ENCODE measurements at places on chromosomes 11 and 22. TPM values are rescaled to one million over a fixed set of nuclear protein-coding genes. Genes with fewer than 3 reads are reported as not detected.
A peak's percentile ranks its signal among the peaks of the same experiment; 100 is the strongest.

DNA sequence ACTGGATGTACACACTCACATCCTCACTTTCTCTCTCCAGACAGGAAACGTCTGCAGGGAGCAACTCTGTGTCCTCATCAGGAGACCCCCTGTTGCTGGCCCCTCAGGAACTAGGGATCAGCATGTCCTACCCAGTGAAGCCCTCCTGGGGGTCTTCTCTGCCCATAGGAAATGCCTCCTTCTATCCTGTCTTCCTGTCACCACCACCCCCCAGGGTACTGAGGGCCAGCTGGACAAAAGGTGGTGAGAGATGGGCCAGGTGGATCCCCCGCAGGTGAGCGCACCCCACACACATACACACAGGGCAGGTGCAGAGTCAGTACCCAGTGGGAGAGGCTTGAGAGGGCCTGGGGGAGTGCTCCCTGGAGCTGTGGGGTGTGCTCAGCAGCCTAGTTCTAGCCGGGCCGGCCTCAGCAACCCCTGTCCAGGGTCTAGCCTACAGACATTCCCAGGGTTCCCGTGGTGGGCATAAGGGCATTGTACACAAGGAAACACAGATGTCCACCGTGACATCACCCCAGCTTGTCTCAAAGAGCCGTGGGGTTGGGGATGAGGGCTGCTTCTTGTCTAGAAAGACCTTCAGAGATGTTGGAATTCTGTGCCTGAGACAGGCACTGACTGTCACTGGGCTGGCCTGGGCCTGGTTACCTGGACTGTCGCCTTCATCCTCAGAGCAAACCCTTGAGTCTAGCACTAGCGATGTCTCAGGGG, 9.2 kb downstream of the GP1BB start:
- DNase-seq: no peak

- DNase-seq: no peak
Measured at GRCh38 chr11:116420030-116420429, 352.8 kb downstream of the BUD13 start.

DNA sequence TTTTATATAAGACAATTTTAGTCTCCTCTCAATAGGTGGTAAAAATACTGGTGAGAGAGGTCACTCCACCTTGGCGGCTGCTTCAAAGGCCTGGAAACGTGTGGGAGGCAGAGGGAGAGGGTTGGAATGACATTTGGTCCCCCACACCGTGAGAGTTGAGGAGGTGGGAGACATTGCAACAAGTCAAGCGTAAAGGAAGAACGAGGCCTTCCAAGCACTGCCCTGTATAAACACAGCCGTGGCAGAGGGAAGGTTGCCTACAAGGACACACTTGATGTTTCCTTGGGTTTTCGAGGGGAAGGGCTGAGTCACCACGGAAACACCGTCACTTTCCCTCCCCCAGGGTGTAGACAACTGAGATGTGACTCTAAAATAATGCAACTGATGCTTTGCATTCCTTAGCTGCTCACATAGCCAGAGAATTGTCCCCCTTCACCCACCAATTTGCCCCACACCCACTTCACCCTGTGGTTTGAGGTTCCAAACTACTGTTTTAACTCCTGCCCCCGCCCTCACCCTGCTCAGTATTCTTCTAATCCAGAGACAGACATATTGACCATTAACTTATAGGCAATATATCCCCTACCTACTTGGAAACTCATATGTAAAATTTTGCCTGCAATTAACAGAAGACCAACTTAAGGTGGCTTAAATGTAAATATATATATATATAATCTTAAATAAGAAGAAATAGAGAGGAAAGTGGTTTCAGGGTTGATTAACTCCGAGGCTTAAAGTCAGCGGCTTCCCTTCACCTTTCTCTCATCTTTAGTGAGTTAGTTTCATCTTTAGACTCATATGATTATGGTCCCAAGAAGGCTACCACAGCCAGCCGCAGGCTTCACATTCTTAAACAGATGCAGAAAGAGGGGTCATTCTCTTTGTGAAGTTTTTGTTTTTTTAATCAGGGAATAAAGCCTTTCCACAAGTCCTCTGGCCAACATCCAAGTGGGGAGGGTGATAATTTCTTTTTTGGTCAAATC, 54.1 kb upstream of the BDNF start:
- no peak for DNase-seq

DNA sequence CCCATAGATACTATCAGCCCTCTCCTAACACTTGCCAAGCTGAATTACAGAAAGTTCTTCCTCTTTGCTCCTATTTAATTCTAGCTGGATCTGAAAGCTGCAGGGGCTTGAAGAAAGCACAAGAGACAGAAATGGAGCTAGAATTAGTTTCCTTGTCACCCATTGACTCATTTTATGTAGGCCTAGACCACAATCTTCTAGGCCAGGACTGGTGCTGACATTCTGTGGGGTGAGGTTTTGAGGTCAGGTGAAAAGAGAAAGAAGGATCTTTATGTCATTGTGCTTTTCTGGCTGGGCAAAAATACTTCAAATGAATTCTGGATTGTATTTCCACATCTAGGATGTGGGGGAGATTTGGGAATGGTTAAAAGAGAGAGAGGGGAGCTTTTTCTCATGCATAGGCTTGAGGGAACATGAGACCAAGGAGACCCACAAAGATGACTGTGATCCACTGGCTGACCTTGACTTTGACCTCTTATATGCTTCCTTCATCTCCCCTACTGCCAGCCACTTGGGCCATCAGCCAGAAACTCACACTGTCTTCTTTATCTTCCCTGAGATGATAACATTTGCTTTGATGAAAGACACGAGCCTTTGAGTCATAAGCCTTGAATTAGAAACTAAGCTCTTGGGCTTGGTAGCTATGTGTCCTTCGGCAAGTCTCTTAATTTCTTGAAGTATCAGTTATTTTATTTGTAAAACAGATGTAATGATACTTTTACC, 274.9 kb upstream of the CADM1 start:
- DNase-seq: no peak

DNA sequence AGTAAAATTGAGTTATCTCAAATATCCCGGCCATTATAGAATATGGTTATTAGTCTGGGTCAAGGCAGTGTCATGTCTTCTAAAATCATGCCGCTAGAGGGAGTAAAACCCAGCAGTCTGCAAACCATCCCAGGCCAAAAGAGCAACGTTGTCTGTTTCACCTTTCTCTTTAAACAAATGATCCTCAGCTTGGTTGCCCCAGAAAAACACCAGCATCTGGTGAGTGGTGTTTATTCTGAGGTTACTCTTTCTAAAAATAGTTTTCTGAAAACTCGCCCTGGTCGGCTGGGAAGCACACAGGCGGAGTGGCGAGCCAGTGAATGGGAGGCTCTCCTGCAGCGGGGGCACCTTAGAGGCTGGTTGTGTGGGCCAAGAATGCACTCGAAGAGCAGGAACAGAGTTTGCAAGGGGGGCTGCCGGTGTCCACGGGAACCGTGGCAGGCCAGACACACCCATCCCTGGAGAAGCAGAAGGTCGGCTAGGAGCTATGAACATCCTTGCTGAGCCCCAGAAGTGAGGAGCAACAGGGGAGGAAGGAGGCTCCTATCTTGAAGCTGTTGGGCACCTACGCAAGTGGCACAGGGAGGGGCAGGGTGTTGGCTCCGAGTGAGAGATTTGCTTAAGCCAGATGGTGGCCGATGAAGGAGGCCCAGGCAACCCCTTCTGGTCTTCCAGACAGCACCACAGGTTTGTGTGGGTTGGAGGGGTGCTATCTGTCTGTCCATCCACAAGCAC, 297.1 kb downstream of the ETS1 start:
- DNase-seq: peak; percentile 38

- no peak for DNase-seq
Measured at GRCh38 chr22:35589071-35589755, 27.9 kb downstream of the MB start.

DNA sequence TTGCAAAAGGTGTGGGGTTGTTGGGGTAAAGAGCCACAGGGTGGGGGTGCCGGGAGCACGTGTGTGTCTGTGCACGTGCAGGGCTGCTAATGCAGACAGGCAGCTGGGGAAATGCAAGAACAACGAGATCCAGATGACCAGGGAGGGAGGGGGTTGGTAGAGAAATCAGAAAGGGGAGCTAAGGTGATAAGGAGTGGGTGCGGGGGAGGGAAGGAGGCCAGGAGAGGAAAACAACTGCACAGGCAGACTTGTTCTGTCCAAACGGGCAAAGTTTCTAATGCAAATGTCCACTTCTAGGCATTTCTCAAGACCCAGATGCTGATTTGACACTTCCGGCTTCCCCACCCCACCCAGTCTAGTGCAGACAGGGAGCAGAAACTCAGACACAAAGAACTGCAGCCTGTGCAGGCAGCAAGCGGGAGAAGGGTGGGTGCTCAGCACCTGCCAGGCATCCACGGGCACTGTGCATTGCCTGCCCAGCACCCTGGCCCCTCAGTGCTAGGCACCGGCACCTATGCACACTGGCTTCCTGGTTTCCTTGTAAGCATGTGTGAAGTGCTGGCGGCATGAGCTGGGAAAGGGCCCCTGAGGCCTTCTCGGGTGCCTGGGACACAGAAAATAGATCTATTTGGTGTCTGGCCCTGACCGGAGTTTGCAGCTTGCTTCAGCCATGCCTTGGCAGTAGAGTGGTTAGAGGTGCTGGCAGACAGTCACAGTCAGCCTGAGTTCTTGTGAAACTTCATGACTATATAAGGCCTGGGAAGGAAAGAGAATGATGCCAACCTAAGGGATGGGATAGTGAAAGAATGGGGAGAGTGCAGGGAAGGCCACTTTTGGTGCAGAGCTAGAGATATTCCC, 220.1 kb upstream of the SORL1-AS1 start:
- DNase-seq: no peak

- no peak for DNase-seq
Measured at GRCh38 chr11:76152741-76153570, 53.3 kb downstream of the WNT11 start.

DNA sequence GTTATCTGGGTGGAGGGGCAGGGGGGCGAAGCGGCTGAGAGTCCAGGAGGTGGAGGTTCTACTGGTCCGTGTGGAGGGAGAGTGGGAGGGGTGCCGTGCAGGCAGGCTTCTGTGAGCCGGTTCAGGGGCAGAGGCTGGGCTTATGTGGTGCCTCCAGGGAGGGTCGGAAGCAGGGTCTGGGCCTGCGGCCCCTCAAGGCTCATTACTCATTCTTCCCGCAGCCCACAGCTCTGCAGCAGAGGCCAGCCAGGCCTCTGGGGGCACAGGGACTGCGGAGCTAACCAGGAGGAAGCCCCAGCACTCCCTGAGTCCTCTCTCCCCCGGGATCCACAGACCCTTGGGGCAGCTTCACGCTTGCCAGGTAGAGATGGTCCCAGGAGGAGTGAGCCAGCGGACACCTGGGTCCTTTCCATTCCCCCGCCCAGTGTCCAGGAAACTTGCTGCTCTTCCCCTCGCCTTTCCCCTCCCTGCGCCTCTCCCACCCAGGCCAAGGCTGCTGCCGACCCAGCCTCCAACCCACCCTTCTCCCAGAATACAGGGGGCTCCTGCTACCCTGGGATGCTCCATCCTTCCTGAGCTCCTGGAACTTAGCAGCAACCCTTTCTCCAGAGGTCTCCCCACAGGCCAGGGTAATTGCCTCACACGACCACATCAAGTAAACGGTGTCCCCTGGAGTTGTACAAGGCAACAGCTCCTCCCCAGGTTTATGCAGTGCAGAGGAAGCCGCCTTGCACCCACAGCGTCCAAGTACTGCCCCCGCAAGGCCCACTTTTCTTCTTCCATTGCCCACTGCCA, 6.3 kb downstream of the NRXN2 start:
- DNase-seq: no peak

DNA sequence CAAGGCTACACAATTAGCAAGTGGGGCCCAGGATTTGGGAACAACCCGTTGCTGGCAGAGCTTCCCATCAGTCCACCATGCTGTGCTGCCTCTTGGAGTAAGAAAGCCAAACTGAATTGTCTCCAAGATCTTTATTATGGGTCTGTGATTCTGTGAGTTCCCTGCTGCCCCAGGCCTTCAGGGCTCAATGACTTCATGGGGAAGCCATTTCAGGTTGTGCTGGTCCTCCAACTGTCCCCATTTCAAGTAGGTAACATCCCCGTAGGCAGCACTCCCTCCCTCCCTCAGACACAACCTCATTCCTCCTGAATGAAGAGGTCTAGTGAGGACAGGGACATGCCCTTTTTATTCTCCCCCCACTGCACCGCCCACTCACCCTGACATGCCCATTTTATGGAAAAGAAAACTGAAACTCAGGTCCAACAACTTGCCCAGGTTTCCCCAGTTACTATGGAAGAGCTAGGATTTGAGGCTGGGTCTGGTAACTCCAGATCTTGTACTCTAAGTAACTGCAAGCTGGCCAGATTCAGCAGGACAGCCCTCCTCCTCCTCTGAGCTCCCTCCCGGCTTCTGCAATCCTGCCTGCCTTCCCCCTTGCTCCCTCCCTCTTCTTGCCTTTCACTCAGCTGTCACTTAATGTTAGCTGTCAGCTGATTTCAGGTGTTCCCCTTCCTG, 8.2 kb upstream of the YWHAH start:
- DNase-seq: no peak

- DNase-seq: no peak
Measured at GRCh38 chr11:129723761-129724162, 91.9 kb upstream of the TMEM45B start.

DNA sequence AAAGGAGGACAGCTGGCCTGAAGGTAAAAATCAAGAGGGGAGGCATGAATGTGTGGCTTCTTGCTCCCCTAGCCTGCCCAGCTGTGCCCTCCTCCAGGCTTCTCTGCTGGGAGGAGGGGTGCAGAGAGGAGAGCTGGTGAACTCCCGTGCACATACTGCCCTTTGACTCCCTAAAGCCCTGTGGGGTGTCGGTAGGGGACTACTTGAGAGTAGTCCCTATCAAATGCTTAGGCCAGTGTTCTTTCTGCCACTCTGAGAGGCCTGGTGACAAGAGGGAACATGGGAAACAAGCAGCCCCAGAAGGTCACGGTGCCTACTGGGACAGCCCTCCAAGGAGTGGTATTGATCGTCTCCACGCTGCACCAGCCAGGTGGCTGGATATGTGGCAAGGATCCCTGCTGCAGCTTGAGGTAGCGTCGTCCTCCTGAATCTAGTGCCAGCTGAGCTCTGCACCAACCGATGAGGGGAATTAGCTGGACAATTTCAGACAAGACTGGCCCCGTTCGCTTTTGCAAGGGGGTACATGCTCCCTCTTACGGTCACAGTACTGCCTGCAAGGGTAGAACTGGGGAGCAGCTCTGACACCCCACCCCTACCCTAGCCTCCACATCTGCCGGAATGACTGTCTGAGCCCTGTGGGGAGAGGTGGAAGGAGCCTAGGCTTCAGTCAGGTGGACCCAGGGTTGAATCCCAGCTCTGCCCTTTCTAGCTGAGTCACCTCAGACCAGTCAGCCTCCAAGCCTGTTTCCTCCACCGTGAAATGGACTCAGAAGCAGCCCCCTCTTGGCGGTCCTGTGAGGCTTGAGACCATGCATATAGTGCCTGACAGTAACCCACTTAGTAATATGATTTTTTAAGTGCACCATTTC, 17.1 kb upstream of the C11orf96 start:
- DNase-seq: no peak

DNA sequence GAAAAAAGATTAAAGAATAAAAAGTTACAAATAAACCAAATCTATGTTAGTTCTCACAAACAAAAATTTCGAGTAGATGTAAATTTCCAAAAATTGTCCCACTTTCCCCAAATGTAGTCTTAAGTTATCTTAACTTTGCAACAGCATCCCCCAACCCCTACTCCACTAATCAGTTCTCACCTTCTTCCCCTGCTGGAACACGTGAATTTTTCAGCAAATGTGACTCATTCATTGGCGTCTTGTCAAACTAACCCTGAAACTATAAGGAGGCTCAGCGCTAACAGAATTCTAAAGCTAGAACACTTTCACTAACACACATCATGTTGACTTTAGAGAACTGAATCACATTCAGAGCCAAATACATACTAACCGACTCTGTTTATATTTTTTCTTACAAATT, 46.1 kb downstream of the PHF21A start:
- no peak for DNase-seq

The FOSL1 gene
- 3.7 TPM for total RNA-seq

The SLC35F2 gene
- 9.1 TPM for total RNA-seq

The UQCR10 gene
- 36.8 TPM for total RNA-seq

Data from T-helper 17 cell (primary cell).